ENCODE measurements at places on chromosomes 2 and 18.
A peak's percentile ranks its signal among the peaks of the same experiment; 100 is the strongest.

DNA sequence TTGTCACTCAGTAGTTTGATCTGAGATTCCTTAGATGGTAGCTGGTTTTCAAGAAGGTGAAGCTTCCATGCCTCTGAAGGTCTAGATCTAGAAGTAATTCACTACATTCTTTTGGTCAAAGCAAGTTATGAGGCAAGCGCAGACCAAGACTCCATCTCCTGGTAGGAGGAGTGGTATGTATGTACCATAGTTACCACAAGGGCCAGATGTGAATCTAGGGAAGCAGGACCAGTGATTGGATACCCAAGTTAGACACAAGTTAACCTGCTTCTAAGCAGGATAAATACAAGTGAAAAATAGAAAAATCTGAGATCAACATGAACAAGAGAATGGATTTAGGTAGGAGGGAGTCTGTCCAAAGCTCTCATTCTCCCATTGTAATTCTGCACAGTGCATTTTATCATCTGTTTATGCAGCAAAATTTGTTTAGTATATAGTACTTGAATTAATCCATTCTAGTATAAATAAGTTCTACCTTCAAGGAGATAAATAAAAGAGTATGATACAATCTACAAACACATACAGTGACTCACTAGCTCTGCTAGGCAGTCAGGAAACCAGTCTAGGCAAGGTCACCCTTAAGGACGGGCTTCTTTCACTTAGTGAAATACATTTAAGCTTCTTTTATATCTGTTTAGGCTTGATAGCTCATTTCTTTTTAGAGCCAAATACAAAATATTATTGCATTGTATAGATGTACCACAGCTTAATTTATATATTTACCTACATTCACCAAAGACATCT lies 14.2 kb upstream of the DOCK10 start:
- DNase-seq, result peak; percentile 26

DNA sequence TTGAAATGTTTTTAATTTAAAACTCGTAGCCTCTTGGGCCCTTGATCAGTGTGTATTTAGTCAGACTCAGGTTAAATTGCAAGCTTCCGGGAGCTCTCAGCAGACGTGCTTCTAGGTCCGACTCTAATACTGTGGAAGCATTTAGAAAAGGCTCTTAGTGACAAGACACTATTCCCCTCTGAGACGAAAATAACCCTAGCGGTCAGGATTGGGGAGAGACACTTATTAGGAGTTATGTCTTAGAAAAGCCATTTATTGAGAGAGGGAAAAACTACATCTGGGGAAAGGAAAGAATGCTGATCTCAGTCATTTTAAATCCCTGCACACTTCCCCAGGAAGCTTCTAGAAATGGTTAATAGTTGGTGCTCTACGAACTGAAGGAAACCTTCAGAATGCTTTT lies 110.5 kb upstream of the NCK2 start:
- DNase-seq, result no peak

GRCh38 chr2:191276792-191277465 lies 31.7 kb downstream of the MYO1B start:
- no peak for DNase-seq

DNA sequence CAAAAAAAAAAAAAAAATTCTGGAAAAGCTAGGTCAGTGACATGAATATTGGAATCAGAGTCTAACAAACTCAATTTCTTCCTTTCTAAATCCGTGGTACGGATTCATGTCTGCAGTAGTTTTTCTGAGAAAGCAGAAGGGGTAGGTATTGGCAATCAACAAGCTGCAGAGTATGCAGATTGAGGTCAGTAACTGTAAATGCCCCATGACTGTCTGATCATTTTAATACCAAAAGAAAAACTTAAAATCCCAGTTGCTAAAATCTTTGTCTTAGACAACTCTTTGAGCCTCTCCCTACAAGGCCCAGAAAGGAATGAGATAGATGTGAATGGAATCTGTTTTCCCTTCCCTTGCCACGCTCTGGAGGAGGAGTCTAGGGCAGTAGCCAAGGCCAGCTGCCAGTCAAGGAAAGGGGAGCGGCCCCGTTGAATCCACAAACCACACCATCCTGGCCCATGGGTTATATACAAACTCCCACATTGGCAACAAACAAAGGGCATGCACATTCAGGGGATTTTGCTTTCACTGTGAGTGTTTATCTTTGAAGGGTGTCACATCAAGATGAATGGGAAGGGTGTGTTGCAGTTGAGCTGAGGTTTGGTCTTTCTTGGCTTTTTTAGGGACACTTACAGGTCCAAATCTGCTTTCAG lies 6.1 kb upstream of the CASP8 start:
- DNase-seq, result no peak

- DNase-seq, result no peak
Measured at GRCh38 chr18:2348003-2348402, 223.3 kb downstream of the METTL4 start.

GRCh38 chr18:37322492-37323035 lies 243.0 kb downstream of the CELF4 start:
- no peak for DNase-seq

DNA sequence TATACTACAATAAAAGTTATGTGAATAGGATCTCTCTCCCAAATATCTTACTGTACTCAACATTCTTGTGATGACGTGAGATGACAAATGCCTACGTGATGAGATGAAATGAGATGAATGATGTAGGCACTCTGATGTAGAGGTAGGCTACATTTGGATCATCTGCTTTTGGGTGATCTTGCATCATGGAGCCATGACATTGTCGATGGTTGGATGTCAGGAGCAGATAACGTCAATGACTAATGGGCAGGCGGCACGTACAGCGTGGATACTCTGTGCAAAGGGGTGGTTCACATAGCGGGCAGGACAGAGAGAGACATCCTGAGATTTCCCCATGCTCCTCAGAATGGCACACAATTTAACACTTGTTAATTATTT lies 40.8 kb upstream of the PPP1R1C start:
- no peak for DNase-seq

GRCh38 chr2:218717262-218717661 lies 6.6 kb downstream of the TTLL4 start:
- no peak for DNase-seq

All from activated gamma-delta T cell treated with Interleukin-2 at 50 U/mL for 16 hours (primary cell).